HT1080 (cell line): ENCODE measurements at places on chromosomes 5 and 9.

GRCh38 chr9:4932681-4933080 lies 52.4 kb upstream of the JAK2 start:
- DNase-seq = no peak

- no peak for DNase-seq
These were observed 160.1 kb downstream of the DMAC1 start for GRCh38 chr9:7639471-7639870.

DNA sequence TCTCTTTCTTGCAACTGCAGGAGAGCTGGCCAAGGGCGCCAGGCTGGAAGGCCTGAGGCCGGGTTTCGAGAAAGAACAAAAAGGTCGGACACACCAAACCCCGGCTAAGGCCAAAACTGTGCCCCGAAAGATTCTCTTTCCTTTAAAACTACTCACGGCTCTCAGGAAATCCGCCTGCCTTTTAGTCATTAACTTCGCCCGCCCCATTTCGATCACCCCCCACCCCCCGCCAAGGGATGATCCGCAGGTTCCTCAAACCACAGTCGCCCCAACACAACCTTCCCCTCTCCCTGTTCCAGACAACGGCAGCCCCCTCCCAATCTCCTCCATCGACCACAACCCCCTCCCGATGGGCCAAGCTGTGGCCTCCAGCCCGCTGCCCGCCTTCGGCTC lies 536 bp downstream of the FEM1C start:
- peak; percentile 47 for DNase-seq

DNA sequence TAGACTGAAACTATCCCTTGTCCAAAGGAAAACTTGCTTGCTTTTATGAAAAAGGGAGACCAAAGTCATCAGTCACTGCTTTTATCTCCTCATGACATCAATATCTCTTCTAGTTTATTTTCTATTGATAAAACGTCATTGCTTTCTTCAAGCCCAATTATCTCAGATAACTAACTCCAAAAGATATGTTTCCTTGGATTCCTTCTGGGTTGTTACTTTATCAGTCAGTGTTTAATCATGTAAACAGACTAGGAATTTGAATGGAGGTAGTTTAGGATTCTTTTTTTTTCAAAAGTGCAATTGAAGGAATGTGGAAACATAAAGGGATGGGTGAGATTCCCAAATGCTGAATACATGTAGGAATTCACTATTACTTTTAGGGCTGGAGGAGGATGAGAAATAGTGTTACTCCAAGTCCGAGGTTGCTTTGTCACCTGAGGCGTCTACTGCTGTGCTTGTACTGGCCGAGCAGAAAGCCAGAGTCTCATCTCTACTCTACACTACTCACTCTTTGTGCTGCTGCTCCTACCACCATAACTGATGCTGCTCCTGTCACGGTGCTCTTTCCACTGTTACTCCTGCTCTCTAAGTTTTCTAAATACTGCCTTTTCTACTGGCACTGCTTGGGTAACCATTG lies 1697.1 kb upstream of the NUDT12 start:
- no peak for DNase-seq

DNA sequence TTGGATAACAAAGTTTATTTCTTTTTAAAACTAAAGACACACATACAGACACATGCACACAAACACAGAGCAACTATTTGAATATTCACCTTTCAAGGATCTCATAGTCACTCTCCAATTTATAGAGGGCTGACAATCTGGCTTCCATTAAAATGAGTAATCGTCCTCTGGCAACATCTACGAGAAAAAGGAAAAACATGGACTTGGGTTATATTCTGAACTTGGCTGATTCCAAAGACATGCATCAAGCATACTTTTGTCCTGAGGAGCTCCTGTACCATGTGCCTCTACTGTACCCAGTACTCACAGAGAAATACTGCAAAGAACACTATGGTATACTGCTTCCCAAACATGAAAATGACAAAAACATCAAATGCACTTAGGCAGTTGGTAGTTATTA lies 15.4 kb downstream of the IARS1 start:
- no peak for DNase-seq

DNA sequence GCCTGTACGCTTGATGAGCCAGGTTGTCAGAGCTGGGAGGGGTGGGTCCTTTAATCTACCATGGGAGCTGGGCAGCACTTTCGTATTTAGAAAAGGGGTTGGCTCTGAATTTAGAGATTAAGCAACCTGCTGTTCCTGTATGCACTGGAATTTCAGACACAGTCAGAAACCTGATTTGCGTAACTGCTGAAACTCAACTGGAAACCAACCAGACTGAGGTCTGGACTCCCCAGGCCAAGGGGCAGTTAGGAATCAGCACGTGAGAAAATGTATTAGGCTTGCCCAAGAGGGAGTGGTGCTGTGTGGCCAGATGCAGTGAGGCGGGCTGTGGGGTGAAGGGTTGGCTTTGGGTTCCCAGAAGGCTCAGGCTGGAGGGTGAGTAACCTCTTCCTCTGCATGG lies 235.0 kb downstream of the GOLPH3 start:
- no peak for DNase-seq

- DNase-seq = no peak
These were observed 240.3 kb downstream of the CACNA1B start for GRCh38 chr9:138117836-138118235.

- no peak for DNase-seq
These were observed 1.5 kb downstream of the NKX2-5 start for GRCh38 chr5:173233347-173234128.

DNA sequence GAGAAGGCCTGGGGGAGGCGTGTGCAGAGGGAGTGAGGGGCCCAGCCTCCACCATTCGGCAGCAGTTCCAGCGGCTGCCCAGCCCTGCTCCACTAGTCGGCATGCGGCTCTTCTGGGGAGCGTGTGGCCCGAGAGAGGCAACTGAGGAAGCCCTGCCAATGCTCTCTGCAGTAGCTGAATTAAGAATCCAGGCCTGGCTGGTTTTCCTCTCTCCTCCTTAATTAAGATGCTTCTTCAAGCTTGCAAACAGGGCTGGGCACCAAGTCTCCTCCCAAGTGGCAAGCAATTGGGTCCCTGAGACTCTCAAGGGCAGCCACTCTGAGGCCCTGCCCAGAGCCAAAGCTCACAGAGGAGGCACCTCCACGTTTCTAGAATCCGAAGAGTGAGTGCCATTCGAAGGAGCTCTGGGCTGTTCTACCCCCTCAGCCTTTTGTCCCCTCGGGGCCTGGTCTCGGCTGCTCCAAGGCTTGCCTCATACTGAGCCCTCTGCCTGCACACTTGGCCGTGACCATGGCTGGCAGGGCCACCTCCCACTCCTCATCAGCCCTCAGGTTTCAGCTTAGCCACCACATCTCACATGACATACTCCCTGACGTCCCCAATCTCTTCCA lies 75.4 kb upstream of the LRRTM2 start:
- DNase-seq = no peak

GRCh38 chr5:33272288-33272687 lies 168.5 kb upstream of the TARS1 start:
- DNase-seq = peak; percentile 96

- DNase-seq = peak; percentile 95
These were observed 65.2 kb downstream of the ZNF366 start for GRCh38 chr5:72441862-72442540.

- DNase-seq = no peak
These were observed 25.7 kb downstream of the PRUNE2 start for GRCh38 chr9:76880210-76880609.

- DNase-seq = no peak
These were observed 10.7 kb upstream of the OR5C1 start for GRCh38 chr9:122777935-122778627.
